ENCODE measurements at places on chromosomes 6 and 20.

GRCh38 chr6:155177363-155177961 lies 86.4 kb upstream of the CLDN20 start:
- no peak for DNase-seq

- DNase-seq: no peak
Observed at GRCh38 chr20:15036948-15037347, 699.5 kb upstream of the FLRT3 start.

DNA sequence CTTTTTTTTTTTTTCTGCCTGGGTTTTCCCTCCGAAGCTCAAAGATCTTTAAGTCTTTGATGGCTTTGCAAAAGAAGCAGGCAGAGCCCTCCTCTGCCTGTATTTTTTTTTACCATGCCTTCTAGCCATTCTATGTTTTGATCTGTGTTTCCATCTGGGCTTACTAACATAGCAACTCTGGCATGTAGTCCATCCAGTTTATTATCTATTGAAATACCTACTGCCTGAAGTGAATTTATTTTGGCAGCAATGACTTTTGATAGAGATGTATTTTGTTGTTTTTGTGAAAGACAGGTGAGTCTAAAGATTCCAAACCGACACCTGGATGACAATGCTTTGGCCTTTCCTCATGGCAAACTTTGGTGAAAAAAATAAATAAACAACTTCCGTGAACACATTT lies 1157.7 kb upstream of the MAP3K7 start:
- DNase-seq: no peak

- DNase-seq: no peak
Observed at GRCh38 chr6:39091220-39091619, 23.8 kb downstream of the SAYSD1 start.

- DNase-seq: no peak
Observed at GRCh38 chr20:45359069-45359405, 3.9 kb upstream of the SYS1 start.

GRCh38 chr6:166908811-166909210 lies 47.5 kb downstream of the RNASET2 start:
- DNase-seq: no peak

DNA sequence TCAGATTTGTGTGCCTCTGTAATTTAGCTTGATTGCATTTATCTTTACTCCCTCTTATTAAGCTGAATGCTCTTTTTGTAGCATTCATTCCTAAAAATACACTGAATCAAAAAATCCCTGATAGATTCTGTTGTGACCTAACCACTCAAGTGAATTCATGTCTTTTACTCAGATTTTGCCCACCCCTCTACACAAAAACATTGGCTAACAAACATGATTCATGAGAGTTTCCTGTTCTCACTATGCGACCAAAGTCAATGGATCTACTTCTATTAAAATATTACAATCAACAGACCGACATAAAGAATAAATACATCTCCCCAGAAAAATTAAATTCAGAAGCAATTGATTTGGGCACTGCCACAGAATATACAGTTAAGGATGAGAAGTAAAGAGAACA lies 99.5 kb upstream of the THEMIS start:
- no peak for DNase-seq

- no peak for DNase-seq
Observed at GRCh38 chr6:166697113-166697512, 70.1 kb upstream of the RPS6KA2 start.

GRCh38 chr20:54650052-54650719 lies 174.8 kb downstream of the DOK5 start:
- DNase-seq: no peak

GRCh38 chr6:71114544-71114943 lies 157.7 kb upstream of the B3GAT2 start:
- no peak for DNase-seq

DNA sequence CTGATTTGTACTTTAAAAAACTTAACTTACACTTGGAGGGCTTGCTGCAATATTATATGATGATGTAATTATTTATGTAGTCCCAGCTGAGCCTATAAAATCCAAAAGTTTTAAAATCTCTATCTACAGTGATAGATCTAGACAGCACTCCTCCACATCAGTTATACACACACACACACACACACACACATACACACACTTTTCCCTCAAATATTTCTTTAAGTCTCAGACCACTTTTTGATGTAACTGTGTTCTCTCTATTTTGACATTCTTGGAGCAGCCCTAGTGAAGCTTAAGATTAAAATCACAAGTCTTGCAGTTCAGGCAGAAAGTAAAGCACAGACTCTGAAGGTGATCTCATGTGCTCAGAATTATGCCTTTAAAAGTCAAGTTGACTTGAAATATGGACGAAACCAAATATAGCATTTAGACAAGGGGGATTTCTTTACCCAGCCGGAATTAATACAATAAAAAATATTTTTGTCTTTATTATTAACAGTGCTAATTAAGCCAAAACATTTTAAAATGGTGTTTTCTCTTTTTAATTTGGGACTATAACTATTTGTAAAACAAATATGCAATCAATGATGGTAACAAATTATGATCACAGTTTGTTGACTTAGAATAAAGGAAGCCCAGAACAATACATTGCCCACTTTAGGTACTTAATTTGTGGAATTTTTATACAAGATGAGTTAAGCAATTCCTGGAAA lies 63.5 kb upstream of the TMEM30A start:
- no peak for DNase-seq

DNA sequence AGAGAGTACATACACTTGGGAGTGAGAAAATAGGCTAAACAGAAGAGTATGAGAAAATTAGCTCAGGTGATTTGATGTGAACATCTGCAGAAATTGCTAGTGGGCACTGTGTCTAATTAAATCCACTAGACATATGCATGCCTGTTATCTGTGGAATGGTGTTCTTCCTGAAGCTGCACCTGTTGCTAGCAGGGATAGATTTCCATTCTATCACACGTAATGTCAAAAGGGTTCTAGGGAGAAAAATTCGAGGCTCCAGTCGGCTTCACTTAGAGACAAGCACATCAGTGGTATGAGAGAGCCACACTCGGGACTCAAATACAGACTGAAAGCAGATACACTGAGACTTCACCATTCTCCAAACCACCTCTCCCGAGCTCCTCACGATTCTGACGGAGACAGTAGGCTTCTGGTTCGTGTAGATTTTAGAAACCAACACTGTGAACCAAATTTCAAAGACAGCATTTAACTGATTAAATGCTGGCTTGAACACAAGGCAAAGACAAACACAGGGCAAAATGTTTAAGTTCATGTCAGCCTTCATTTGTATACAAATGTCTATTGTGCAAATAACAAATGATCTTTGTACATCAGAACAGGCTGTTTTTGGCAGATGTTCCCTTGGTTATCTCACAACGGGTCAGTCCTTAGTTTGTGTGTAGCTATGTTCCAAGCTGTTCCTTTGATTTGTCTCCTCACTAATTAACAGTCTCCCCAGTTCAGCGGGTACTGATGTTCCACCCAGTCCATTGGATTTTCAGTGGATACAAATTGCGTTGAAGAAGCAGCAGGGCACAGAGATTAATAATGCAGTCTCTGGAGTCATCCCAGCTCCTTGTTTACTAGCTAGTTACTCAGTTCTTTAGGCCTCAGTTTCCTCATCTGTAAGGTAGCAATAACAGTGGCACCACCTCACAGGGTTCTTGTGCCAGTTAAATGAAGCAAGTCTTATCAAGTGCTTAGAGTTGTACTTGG lies 131.0 kb upstream of the IFNGR1 start:
- no peak for DNase-seq

- peak; percentile 84 for DNase-seq
Observed at GRCh38 chr6:157379656-157380457, 1.1 kb upstream of the ZDHHC14 start.

DNA sequence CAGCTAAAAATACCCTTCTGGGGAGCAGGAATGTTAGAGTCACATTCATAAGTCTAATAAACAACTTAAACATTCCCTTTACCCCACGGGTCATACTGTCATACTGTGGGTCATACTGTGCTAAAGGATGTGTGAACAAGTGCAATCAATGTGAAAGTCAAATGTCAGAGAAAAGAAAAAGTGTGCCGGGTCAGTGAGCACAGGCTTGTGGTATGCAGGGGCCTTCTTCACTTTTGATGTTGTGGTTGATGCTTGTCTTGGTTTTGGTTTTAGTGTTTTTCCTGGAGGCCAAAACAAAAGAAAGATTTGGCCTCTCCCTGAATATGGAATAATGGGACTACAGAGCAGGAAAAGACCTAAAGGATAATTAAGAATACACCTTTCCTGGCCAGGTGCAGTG lies 267.9 kb upstream of the PLN start:
- no peak for DNase-seq

DNA sequence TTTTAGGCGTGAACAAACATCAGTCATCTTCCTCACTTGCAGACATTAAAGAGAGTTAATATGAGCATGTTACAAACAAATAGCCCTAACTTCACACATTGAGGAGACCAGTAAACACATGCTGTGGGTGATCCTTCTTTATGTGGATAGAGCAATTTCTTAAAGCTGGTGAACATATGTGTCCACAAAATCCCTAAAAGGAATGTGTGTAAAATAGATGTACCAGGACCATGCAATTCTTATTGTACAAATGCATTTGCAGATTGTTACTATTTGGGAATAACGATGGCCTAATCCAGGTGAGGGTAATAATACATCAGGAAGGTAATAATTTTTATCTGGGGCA lies 228.9 kb downstream of the ALDH8A1 start:
- no peak for DNase-seq

DNA sequence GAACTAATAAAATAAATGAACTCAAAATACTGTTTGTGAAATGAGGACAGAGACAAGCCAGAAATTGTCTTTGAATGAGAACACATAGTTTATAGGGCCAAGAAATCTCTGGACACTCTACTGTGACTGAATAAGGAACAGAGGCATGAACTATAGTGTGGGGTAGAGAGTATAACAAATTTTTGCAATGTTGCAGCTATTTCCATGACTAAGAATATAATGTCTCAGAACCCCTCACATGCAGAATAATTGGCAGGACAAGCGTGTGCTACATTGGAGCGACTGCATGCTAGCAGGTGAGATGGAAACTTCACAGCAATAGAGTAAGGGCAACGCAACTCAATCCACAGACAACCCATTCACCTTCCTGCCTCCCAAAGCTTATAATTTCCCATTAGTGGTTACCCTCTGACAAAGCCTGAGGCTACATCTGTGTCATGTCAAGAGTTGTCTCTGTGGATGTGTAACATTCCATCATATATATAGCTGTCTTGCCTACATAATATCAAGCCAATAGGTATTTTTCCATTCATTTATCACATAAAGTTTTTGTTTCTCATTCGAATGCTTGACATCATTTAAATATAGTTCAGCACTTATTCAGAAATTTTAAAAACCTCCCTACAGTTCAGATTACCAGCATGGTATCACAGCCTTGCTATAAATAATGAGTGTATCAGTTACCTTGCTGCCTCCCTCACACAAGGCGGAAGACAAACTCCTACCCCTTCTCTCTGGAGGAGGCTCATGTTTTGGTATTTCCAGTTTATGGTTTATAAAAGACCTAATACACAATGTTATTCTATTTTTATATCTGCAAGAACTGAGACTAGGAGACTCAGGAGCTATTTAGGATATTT lies 47.9 kb upstream of the ECHDC1 start:
- DNase-seq: no peak

DNA sequence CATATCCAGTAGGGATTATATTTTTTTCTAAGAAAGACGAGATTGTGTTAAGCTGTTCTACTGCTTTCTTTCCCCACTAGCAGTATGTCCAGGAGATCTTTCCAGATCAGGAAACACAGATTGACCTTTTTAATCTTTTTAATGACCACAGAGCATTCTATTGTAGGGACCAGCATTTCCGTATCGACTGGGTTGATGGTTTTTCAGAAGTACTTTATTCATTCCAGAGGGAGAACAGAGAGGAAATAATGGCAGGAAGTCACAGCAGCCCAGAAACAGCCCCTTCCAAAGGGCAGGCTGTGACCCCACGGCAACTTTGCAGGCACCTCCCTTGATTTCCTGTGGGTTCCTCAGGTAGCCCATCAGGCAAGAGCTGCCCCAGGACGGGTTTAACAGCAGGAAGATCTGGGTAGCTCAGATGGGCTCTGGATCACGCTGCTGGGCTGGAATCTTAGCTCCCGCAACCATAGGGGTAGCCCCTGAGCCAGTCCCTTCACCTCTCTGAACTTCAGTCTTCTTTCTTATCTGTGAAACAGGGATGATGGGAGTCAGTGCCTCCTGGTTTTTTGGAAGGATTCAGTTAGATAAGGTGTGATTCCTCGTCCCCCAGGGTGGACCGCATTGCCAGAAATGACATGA lies 23.8 kb upstream of the CHMP4B start:
- no peak for DNase-seq

DNA sequence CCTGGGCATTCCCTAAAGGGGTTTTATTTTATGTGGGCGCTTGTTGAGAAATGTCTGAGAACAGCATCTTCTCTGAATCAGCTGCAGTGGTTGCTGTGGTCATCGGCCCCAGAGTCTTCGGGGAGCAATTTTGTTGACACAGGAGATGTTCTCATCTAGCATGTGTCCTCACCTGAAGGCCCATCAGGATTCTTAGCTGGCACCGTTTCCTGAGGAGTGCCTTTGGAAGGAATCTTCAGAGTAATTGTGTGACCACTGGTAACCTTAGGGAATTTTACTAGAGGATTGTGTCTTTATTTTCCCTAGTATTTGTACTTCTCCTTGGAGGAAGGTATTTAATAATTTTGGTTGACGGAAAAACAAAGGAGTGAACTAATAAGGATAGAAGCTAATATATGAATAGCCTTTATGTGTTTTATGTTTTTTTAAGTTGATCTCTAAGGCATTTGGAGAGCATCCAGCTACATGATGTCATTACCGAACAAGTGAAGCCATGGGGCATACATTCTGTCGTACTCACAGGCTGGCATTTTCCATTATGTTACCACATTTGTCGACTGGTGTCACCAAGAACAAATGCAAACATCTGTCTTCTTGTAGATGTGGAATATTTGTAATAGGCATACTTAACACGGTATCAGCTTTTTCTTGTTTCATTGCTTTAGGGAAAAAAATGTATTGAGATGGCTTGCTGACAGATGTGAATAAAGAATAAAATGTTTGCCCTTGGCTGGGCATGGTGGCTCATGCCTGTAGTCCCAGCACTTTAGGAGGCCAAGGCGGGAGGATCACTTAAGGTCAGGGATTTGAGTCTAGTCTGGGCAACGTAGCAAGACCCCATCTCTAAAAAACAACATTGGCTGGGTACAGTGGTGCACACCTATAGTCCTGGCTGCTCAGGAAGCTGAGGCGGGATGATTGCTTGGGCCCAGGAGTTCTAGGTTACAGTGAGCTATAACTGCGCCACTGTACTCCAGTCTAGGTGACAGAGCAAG lies 41.9 kb downstream of the TULP4 start:
- DNase-seq: no peak
